ENCODE measurements at places on chromosomes 11 and 22.

DNA sequence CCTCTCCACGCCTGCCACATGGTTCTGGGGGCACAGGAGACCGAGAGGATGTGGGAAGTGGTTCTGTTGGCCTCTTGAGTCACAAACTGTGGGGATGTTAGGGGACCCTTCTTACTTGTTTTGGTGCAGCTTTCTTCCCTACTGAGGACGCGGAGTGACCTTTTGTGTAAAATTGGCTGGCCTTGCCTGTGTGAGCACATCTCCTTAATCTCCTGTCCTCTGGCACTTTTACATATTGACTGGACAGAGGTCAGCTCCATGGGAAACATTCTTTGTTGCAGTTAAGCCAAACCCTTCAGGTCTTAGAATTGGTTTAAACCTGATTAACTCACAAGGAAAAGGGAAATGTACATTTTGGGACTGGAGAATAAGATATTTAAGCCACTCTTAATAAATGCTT is 51.2 kb upstream of the TENM4 start:
- DNase-seq: no peak

- peak; percentile 69 for DNase-seq
Observed at GRCh38 chr11:126992065-126992803, 8.3 kb downstream of the KIRREL3 start.

DNA sequence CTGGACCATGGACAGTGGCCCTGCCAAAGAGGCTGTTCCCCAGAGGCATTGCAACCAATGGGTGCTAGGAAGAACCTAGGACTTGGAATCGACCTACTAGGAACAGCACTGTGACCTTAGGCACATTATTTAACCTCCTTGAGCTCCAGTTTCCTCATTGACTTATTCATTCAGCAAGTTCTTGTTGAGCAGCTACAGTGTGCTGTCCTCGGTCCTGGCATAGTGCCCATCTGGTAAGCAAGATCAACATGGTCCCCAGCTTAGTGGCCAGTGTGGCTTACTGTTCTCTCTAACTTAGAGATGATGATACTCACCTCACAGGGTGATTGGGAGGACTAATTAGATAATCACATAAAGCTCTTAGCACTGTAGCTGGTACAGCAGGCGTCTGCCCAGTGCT is 8.2 kb downstream of the ABCG4 start:
- no peak for DNase-seq

GRCh38 chr11:70760416-70761020 is 362.2 kb downstream of the CTTN start:
- DNase-seq: no peak

DNA sequence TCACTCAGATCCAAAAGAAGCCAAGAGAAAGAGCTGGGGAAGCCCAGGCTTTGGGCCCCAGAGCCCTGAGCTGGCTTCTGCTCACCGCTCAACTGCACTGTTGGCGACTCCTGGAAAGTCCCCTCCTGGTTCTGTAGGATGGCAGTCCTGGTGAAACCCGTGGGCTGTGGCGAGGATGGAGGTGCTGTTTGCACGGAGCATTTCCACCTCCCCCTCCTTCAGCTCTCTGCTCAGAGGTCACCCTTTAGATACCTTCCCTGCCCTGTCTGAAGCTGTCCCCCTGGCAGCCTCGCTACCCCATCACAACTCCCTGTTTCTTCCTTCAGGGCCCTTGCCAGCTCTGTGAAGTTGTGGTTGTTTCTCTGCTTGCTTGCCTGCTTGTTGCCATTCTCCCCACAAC is 97.8 kb downstream of the MYO18B start:
- DNase-seq: no peak

GRCh38 chr22:50583294-50583861 is 729 bp upstream of the CHKB start:
- DNase-seq: no peak

- DNase-seq: no peak
Observed at GRCh38 chr22:17115236-17115635, 5.9 kb downstream of the TMEM121B start.

DNA sequence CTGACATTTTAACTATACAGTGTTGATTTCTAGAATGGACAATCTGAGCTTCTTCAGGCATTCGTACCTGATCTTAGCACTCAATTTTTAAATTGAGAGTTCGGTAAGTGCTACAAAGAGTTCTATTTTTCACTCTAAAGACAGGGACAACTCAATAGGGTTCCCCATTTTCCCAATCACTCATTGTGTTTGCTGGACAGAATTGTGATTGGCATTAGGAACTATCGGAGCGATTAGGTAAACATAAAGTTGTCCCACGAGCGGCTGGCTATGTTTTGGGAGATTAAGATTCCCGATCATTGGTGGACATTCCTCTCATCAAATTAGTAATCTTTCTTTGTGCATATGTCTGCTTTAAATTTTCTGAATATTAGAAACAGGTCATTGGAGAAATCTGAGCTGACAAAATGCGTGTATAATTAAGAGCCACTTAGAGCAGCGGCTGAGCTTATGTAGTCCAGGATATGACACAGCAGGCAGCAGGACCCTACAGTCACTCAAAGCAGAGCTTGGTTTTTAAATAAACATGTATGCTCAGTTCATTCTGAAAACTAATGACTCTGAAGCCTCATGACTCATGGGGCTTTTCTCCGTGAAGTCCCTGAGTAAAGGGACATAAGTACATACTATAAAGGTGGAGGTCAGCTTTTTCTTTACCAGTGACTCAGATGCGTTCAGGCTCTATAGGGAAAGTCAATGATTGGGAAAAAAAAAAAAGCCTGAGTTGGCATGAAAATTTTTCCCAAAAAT is 109.4 kb downstream of the GRIA4 start:
- DNase-seq: peak; percentile 25

GRCh38 chr11:47222696-47223095 is 7.9 kb downstream of the DDB2 start:
- DNase-seq: no peak

DNA sequence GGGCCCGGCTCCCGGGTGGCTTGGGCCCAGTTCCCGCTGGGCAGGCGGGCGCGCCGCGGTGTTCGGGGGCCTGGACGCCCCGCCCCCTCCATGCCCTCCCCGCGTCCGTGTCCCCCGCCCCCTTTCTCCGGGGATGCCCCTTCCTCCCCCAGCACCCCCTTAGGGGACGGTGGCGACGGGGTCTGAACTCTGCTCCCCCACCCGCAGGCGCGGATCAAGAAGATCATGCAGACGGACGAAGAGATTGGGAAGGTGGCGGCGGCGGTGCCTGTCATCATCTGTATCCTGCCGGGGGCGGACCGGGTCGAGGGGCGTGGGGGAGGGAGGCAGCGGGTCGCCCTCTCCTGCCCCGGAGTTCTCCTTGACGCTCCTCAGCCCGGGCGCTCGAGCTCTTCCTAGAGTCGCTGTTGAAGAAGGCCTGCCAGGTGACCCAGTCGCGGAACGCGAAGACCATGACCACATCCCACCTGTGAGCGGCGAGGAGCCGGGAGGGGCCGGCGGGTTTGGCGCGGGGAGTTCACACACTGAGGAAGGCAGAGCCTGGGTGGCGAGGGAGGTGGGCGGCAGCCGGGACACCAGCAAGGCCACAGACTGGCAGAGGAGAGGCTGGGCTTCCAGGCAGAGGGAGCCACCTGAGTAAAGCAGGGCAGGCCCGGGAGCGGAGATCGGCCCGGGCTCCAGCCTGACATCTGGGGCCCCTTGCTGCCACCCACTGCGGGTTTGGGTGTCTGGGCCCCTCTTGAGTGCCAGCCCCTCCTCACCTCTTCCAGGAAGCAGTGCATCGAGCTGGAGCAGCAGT is 546 bp downstream of the DRAP1 start:
- DNase-seq: peak; percentile 37

DNA sequence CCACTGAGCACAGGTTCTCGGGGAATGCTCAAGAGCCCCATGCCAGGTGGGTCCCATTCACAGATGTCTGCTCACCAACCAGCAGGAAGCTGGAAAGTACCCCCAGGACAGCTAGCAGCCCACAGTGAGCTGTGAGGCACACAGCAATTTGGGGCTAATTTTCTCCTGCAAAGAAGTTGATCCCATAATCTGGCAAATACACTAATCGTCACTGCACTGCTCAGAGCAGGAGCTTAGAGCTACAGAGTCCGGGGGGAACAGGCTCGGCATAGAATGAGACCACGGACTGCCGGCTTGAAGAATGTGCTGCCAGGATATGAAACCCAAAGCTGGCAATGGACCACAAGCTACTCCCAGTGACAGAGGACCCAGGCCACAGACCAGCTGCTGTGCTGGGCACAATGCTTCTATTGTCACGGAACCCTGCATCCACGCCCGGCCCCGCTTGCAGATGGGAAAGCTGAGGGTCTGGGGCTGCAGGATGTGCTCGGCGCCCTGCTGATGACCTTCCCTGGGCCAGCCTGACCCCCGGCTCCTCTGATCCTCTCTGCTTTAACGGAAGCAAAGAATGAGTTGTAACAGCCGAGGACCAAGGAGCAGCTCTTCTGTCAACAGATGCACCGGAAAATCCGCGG is 239.7 kb downstream of the CTTN start:
- DNase-seq: no peak

DNA sequence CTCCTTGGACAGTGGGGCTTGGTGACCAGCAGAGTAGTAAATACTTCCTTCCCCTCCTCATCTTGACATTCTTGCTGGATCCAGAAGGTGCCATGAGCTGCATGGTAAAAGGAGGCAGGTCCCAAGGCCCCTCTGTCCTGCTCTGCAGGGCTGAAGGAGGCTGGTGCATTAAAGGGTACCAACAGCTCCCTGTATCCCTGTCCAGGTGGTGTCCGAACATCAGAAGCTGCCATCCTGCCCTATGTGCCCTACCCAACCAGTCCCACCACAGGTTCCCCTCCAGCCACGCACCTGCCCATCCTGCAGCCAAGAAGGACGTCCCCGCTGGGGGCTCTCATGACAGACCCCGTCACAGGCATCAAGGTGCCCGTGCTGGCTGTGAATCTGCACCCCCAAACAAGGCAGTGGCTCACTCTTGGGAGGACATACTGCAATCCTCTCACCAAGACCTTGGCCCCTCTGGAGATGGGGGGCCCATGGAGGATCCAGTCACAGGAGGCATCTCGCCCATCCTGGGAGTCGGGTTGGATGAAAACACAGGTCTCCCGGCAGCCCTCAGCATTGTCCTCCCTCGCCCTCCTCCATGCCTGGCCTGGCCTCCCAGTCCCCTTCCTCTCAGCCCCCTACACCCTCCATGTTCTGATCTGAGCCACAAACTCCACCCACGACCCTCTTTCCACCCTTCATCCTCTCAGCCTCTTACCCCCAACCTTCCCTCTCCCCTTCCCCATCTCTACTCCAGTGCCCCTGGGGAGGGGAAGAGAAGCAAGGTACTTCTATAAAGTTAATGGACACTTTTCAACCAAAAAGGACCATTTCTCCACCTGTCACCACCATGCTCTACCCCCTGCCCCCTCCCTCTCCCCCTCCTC is 55.1 kb downstream of the BTG4 start:
- DNase-seq: no peak

DNA sequence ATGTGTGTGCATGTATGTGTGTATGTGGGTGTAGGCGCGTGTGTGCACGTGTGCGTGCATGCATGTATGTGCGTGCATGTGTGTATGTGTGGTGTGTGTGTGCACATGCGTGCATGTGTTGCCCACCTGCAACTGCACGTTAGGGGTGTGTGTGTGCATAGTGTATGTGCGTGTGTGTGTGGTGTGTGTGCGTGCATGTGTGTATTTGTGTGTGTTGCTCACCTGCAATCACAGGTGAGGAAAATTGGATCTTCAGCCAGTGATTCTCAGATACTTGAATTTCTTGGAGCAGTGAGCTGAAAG is 54.3 kb downstream of the ST14 start:
- no peak for DNase-seq

- no peak for DNase-seq
Observed at GRCh38 chr11:3745161-3745560, 52.2 kb downstream of the NUP98 start.

GRCh38 chr22:18023509-18024275 is 669 bp downstream of the MICAL3 start:
- DNase-seq: no peak

DNA sequence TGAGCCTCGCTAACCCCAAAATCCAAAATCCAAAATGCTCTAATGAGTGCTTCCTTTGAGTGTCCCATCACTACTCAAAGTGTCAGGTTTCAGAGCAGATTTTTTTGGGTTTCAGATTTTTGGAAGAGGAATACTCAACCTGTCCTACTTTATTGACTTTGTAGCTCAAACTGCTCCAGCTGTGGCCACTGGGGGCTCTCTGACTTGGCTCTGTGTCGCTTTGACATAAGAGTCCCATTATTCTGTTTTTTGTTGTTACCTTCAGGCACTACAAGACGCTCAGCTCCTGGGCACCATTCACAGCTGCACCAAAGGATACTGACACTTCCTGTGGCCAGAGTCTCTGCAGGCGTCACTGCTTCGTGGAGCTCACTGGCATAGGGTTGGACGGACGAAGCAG is 41.1 kb downstream of the PHF21B start:
- no peak for DNase-seq

DNA sequence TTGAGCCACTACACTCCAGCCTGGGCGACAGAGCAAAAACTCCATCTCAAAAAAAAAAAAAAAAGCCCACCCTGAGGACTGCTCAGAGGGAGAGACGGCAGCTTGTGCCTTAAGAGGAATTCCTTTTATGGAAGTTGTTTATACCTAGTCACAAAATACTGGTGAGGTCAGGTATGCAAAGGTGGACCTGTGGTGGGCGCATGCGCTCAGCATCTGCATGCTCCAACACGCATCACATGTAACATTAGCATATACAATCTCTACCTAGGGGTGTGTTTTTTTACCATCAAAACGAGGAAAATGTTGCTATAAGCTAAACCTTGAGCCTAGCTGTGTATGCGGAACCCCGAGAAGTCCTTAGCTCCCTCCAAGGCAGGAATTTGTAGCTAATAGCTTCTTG is 6.8 kb upstream of the SART1 start:
- DNase-seq: no peak

DNA sequence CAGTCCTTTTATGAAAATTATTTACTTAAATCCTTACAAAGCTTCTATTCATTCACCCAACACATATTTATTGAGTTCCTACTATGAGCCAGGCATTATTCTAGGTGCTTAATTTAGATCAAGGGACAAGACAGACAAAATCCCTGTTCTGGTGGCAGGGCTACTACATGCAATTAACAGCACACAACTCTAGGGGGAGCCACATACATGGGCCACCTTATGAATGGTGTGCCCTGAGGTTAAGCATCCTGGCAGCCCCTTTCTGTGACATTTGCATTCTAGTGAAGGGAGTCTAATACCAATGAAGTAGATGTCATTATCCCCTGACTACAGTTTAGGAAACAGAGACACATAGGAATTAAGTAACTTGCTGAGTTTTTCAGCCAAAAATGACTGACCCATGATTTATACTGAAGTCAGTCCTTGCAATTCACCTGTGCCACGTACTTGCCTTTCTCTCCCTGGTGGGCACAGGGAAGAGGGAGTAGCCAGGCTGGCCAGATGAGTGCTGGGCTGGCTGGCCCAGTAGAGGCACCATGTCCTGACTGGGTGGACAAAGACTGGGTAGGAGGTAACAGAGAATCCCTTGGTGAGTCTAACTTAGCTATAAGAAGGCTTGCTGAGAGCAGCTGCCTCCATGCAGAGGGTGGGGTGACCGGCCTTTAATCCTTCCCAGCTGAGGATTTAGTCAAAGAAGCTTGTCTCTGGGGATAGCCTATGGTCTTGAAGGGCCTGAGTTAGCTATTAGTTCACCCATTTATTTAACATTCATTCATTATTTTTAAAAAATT is 52.0 kb upstream of the ELF5 start:
- DNase-seq: peak; percentile 25

- peak; percentile 91 for DNase-seq
Observed at GRCh38 chr11:107590460-107591377, at the start of gene ELMOD1. Gene ELMOD1 (plus strand): TSS chr11:107591147. CDS start chr11:107618190, 27,043 bp downstream.
